ENCODE measurements at places on chromosomes 4 and X. TPM values are rescaled to one million over a fixed set of nuclear protein-coding genes. Genes with fewer than 3 reads are reported as not detected.

The MAGEA1 gene
- not detected for total RNA-seq

- DNase-seq, result peak; percentile 94
- H3K27ac ChIP-seq, result peak within 1 kb of the TSS; percentile 100
- H3K36me3 ChIP-seq, result no peaks in the 10 kb centered on the region
- no peaks in the 10 kb centered on the region for H3K27me3 ChIP-seq
- peaks cover 25% of the 10 kb centered on the region for H3K4me1 ChIP-seq
Observed at GRCh38 chr4:1712216-1713002, at the start of gene SLBP. SLBP (minus strand) TSS chr4:1712319; CDS start chr4:1712188, 131 bp downstream.

The KCTD8 gene
- 0.17 TPM for total RNA-seq

The ARX gene
- total RNA-seq, result not detected

GRCh38 chr4:98470831-98471230 lies 187.6 kb downstream of the TSPAN5 start:
- DNase-seq, result no peak
- H3K27ac ChIP-seq, result no peak overlapping the region
- H3K27me3 ChIP-seq, result no peaks in the 10 kb centered on the region
- H3K4me3 ChIP-seq, result no peak overlapping the region
- H3K4me1 ChIP-seq, result peaks cover 7% of the 10 kb centered on the region

DNA sequence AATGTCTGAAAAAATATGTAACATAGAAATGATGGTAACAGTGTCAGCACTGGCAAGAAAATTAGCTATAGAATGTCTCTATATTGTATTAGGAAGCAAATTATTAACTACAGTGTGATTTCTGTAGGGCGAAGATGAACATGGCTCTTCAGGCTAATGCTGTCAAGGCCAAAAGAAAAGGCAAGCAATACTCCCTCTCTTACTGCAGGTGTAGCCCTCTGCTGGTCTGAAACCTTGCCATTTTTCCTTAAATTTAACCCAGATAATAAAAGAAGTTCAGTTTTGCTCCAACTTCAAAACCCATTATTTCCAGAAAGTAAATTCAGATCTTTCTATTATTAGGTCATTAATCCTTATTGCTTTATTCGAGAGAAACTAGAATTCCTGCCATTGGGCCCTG lies 215.9 kb downstream of the LRBA start:
- DNase-seq, result no peak
- H3K27me3 ChIP-seq, result no peaks in the 10 kb centered on the region
- no peaks in the 10 kb centered on the region for H3K36me3 ChIP-seq
- no peak overlapping the region for H3K4me3 ChIP-seq

The TMPRSS11B gene
- not detected for total RNA-seq

The KANTR gene
- total RNA-seq, result 10.7 TPM

DNA sequence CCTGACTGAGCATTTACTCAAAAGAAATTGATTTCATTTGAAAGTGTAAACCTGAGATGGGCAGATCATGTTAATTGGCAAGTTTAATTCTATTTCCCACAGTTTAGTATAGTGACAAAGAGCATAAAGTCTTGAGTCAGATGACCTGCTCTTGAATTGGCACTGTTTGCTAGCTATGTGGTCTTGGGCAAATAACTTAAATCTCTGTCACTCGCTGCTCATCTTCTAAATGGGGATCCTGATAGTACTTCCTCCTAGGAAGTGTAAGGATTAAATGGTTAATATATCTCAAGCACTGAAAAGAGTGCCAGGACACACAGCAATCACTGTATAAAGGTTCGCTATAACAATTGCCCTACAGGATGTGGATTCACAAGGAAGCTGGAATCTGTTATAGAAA lies 242.8 kb upstream of the JADE1 start:
- H3K4me1 ChIP-seq, result no peaks in the 10 kb centered on the region
- H3K27me3 ChIP-seq, result no peaks in the 10 kb centered on the region
- no peak overlapping the region for H3K4me3 ChIP-seq
- no peaks in the 10 kb centered on the region for H3K36me3 ChIP-seq

DNA sequence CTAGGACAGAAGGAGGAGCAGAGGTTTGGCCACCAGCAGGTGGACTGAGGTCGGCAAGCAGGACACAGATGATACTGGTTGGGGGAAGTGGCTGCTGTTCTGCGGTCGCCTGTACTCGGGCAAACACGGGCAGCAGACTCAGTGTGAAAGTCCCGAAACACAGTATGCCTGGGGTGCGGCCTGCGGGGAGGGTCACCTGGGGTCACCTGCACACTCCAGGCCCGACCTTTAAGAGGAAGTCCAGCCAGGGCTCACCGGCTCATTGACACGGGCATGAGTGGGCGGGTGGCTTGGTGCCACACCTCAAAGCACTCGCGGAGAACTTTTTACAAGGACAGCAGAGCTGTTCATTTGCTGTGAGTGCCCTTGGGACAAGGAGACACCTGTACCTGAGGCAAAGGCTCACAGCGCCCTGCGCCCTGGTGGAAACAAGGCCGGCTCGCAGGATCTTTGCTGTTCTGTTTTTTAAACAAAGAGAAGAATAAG lies 71.5 kb upstream of the MXD4 start:
- DNase-seq, result no peak
- no peaks in the 10 kb centered on the region for H3K36me3 ChIP-seq
- no peak overlapping the region for H3K4me3 ChIP-seq

GRCh38 chr4:67234296-67234695 lies 311.0 kb downstream of the CENPC start:
- H3K27ac ChIP-seq, result no peak overlapping the region
- H3K4me1 ChIP-seq, result no peaks in the 10 kb centered on the region
- DNase-seq, result no peak
- no peak overlapping the region for H3K4me3 ChIP-seq
- no peaks in the 10 kb centered on the region for H3K36me3 ChIP-seq

DNA sequence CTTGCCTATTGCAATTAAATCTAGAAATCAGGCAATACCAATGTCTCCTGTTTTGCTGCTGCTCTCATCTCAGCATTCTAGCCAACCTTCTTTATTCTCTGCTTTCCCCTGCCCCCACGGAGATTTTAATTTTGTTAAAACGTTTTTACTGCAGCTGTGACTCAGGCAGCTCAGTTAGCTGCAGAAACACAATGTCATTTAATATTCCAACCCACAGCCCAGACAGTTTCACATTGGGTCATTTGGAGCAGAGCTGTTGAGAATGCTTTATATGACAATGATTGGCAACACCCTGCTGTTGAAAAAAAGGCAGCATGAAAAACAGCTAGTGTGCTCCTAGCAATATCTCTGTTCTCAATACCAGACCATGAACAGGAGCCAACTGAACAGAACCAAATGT lies 12.6 kb upstream of the SLC10A4 start:
- DNase-seq, result no peak
- H3K27ac ChIP-seq, result no peak overlapping the region
- H3K4me1 ChIP-seq, result no peaks in the 10 kb centered on the region
- no peaks in the 10 kb centered on the region for H3K27me3 ChIP-seq
- no peak overlapping the region for H3K4me3 ChIP-seq

GRCh38 chr4:183499801-183500200 lies 5.1 kb upstream of the ING2 start:
- no peaks in the 10 kb centered on the region for H3K27me3 ChIP-seq
- peaks cover 7% of the 10 kb centered on the region for H3K4me1 ChIP-seq
- no peaks in the 10 kb centered on the region for H3K36me3 ChIP-seq
- no peak for DNase-seq
- no peak overlapping the region for H3K4me3 ChIP-seq

DNA sequence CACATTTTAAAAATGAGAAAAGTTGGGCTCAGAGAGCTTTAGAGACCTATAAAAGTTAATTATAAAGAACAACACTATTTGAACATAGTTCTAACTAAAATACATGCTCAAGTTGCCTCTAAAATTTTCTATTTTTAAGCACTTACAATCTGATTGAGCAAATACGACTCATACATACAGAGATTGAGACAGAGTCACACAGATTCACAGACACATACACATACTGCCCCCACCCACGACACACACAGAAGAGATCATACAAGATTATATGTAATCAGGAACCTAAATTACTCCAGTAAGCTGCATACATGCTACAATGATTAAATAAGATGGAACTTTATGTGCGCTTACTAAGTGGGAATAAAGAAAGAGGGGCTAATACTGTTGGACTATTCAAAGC lies 2.7 kb upstream of the ASB5 start:
- H3K4me3 ChIP-seq, result no peak overlapping the region
- no peak for DNase-seq
- peak overlapping the region; percentile 21 for H3K27ac ChIP-seq

- H3K4me3 ChIP-seq, result no peak overlapping the region
- no peaks in the 10 kb centered on the region for H3K36me3 ChIP-seq
- no peaks in the 10 kb centered on the region for H3K4me1 ChIP-seq
- no peak overlapping the region for H3K27ac ChIP-seq
Observed at GRCh38 chr4:58553679-58554078, 1443.5 kb upstream of the IGFBP7 start.

The FAM47A gene
- not detected for total RNA-seq

- H3K27ac ChIP-seq, result no peak overlapping the region
- H3K4me1 ChIP-seq, result peaks cover 6% of the 10 kb centered on the region
- no peak overlapping the region for H3K4me3 ChIP-seq
- no peaks in the 10 kb centered on the region for H3K27me3 ChIP-seq
- DNase-seq, result peak; percentile 11
Observed at GRCh38 chr4:152810715-152811287, 31.0 kb downstream of the ARFIP1 start.

GRCh38 chrX:154317391-154317995 lies 21.9 kb downstream of the TKTL1 start:
- no peak overlapping the region for H3K27ac ChIP-seq
- no peaks in the 10 kb centered on the region for H3K27me3 ChIP-seq
- peaks cover 2% of the 10 kb centered on the region for H3K4me1 ChIP-seq
- no peak for DNase-seq
- no peaks in the 10 kb centered on the region for H3K36me3 ChIP-seq

DNA sequence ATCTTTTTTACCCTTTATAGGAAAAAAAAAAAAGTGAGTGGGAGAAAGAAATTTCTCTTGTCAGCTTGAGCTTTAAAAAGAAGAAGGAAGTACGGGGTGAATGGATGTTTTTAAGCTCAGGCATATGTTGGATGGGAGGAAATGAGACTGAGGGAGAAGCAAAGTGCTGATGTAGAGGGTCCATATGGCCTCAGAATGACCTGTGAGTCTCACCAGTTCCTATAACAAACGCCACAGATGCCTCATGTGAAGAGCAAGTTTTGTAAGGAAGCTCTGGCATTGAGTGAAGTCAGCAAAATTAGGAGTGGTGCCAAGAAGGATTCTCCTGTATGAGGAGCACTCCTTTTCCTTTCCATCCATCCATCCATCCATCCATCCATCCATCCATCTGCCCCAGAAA lies 214.6 kb downstream of the PTTG2 start:
- no peaks in the 10 kb centered on the region for H3K27me3 ChIP-seq
- no peaks in the 10 kb centered on the region for H3K36me3 ChIP-seq
- peaks cover 2% of the 10 kb centered on the region for H3K4me1 ChIP-seq
- peak overlapping the region; percentile 27 for H3K27ac ChIP-seq

The PPBP gene
- 2.5 TPM for total RNA-seq

The PPEF2 gene
- total RNA-seq, result not detected

GRCh38 chr4:113209153-113209552 lies 159.7 kb downstream of the ANK2 start:
- H3K4me3 ChIP-seq, result no peak overlapping the region
- H3K4me1 ChIP-seq, result no peaks in the 10 kb centered on the region
- H3K27ac ChIP-seq, result no peak overlapping the region
- H3K27me3 ChIP-seq, result no peaks in the 10 kb centered on the region

DNA sequence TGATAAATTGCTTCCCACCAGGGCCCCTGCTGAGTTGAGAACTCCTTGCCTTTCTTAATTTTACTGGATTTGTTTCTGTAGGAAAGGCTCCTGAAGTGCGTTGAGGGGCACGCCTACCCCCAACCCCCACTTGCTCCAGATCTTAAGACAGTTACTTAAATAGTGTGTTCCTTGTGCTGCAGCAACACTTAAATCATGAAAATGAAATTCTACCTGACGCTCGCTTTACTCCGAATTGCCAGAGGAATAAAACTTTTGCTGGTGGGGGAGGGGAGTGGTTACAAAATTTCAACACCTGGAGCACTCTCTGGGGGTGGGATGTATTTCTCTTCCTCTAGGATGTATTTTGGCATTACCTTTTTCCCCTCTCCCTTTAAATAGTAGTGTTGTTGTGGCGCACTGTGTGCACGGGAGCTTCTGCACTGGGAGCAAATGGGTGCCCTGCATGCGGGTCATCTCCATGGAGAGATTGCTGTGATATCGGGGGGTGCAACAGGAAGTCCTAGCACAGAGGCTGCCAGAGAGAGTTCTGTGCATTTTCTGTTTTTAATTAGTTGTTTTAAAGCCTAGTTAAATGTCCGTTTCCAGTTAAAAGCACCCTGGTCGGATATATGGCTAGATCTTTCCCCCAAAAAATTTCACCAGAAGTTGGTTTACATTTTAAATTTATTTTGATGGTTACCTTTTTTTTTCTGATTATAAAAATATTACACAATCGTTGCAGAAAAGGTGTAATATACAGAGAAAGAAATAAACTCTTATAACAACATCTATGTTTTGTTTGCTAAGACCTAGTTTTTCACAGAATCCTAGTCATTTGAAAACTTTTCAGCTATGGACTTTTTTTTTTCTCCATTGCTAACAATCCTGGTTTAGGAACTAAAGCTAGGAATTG lies 207.7 kb downstream of the SOWAHB start:
- DNase-seq, result peak; percentile 19
- H3K27ac ChIP-seq, result peak overlapping the region; percentile 62
- peaks cover 8% of the 10 kb centered on the region for H3K4me1 ChIP-seq
- H3K27me3 ChIP-seq, result peaks cover 10% of the 10 kb centered on the region

The TBX22 gene
- total RNA-seq, result not detected

GRCh38 chr4:24922416-24922815 lies 9.6 kb upstream of the CCDC149 start:
- H3K4me1 ChIP-seq, result no peaks in the 10 kb centered on the region
- no peak overlapping the region for H3K4me3 ChIP-seq
- no peak for DNase-seq
- H3K27ac ChIP-seq, result no peak overlapping the region
- no peaks in the 10 kb centered on the region for H3K36me3 ChIP-seq
- no peaks in the 10 kb centered on the region for H3K27me3 ChIP-seq

- no peak for DNase-seq
- H3K27ac ChIP-seq, result no peak overlapping the region
- H3K4me3 ChIP-seq, result no peak overlapping the region
Observed at GRCh38 chrX:72352786-72353185, 47.1 kb upstream of the CITED1 start.

GRCh38 chrX:69535661-69536060 lies 31.5 kb downstream of the NALF2 start:
- no peaks in the 10 kb centered on the region for H3K36me3 ChIP-seq
- no peaks in the 10 kb centered on the region for H3K4me1 ChIP-seq
- no peak for DNase-seq
- H3K4me3 ChIP-seq, result no peak overlapping the region
- H3K27ac ChIP-seq, result no peak overlapping the region
- H3K27me3 ChIP-seq, result peaks cover 3% of the 10 kb centered on the region

DNA sequence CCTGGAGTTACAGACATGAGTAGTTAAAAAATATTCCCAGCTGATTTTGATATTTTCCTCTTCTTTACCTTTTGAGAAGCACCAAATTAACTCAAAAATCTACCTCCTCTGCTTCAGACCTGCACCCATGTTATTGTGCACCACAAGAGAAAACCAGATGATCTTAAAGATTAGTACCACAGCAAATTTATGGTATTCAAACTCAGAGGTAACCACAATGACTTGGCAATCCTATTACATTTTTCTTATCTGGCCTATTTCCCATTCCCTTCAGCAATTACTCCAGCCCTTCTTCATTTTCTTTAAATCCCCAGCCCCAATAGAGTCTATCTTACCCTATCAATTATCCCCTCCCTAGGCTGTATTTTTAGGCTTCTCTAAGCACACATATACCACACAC lies 535.1 kb downstream of the FAT4 start:
- H3K27me3 ChIP-seq, result no peaks in the 10 kb centered on the region
- no peak overlapping the region for H3K4me3 ChIP-seq
- H3K36me3 ChIP-seq, result no peaks in the 10 kb centered on the region
- DNase-seq, result no peak

- no peaks in the 10 kb centered on the region for H3K27me3 ChIP-seq
- no peaks in the 10 kb centered on the region for H3K4me1 ChIP-seq
- no peak overlapping the region for H3K4me3 ChIP-seq
Observed at GRCh38 chr4:62622089-62622488, 1422.0 kb downstream of the ADGRL3 start.

The PLS3 gene
- 221 TPM for total RNA-seq

The GIMD1 gene
- not detected for total RNA-seq
